Mesenteric fat pad (tissue), 1 donor: ENCODE measurements at places on chromosomes 7 and 10. TPM values are rescaled to one million over a fixed set of nuclear protein-coding genes. Genes with fewer than 3 reads are reported as not detected.

The FKBP9 gene
- total RNA-seq: 113 TPM

The C10orf105 gene
- 0.22 TPM for total RNA-seq

The PPP1R3A gene
- total RNA-seq: not detected

The TBX20 gene
- 0.16 TPM for total RNA-seq

The CYP2C8 gene
- 0.90 TPM for total RNA-seq

The SPDYE6 gene
- not detected for total RNA-seq

The WEE2 gene
- not detected for total RNA-seq

The ZDHHC6 gene
- 26.2 TPM for total RNA-seq

The MRPL32 gene
- 55.1 TPM for total RNA-seq

The PILRA gene
- total RNA-seq: 14.5 TPM

The PRPS1L1 gene
- not detected for total RNA-seq

The FBXL13 gene
- 0.55 TPM for total RNA-seq

The FLNC gene
- total RNA-seq: 16.2 TPM

The NKX1-2 gene
- not detected for total RNA-seq

The C10orf53 gene
- total RNA-seq: not detected

The CDK14 gene
- total RNA-seq: 47.2 TPM

The INSYN2A gene
- not detected for total RNA-seq

The ABCA13 gene
- total RNA-seq: 0.67 TPM

The HHEX gene
- total RNA-seq: 6.8 TPM

The OLAH gene
- total RNA-seq: 2.0 TPM

The XRCC2 gene
- 0.29 TPM for total RNA-seq

The TMEM273 gene
- total RNA-seq: 17.9 TPM

The SLC26A5 gene
- 0.19 TPM for total RNA-seq

The PPRC1 gene
- total RNA-seq: 49.7 TPM

The ASAH2B gene
- total RNA-seq: 3.3 TPM

The MSS51 gene
- total RNA-seq: 1.6 TPM

The AKR1C4 gene
- total RNA-seq: not detected

The COL1A2 gene
- total RNA-seq: 401 TPM

The GPR146 gene
- total RNA-seq: 54.1 TPM

The NUTM2D gene
- total RNA-seq: 2.1 TPM

The C10orf143 gene
- total RNA-seq: 3.7 TPM

The NKX6-2 gene
- total RNA-seq: not detected

The VENTX gene
- 4.0 TPM for total RNA-seq

The FBXL15 gene
- 15.4 TPM for total RNA-seq

The ANKRD30A gene
- total RNA-seq: 3.5 TPM

The LIPF gene
- total RNA-seq: not detected

The ADAM12 gene
- 77.9 TPM for total RNA-seq

The TAS2R41 gene
- not detected for total RNA-seq

The ELOVL3 gene
- total RNA-seq: 7.2 TPM

The TLX1 gene
- not detected for total RNA-seq

The SMO gene
- total RNA-seq: 6.9 TPM

The PLCE1 gene
- 5.7 TPM for total RNA-seq

The HOXA9 gene
- 10.4 TPM for total RNA-seq

The CYP3A5 gene
- 96.8 TPM for total RNA-seq

The EBF3 gene
- total RNA-seq: 28.6 TPM

The ANLN gene
- 0.55 TPM for total RNA-seq

The CRYGN gene
- total RNA-seq: 1.5 TPM

The MYO3A gene
- total RNA-seq: not detected

The TAF3 gene
- total RNA-seq: 8.3 TPM

The ZNF467 gene
- total RNA-seq: 11.5 TPM

The FAM131B gene
- 1.8 TPM for total RNA-seq

The SEMA4G gene
- total RNA-seq: 1.4 TPM

The PGAM2 gene
- not detected for total RNA-seq

The STX1A gene
- 3.5 TPM for total RNA-seq
